ENCODE measurements at places on chromosomes 2 and 18.

DNA sequence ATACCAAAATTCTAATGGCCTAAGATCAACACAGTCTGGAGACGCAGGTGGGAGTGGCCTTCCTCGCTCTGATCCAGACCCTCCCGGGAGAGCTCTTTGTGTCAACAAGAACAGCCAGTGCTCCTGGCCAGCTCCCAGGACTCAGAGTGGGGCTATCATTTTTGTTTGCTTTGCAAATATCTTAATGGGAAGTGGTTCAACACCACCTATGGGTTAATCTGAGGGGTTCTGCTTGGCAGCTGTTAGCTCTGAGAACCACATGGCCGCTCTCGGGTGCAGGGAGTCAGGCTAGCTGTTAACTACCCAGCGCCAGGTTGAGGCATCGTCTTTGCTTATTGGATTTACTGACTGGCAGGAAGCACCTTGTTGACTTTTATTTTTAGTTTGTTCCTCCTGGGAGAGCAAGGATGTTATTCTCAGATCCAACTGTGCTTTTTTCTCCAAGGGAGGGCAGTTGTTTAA, 184.8 kb upstream of the SP5 start:
- peak; percentile 87 for DNase-seq

DNA sequence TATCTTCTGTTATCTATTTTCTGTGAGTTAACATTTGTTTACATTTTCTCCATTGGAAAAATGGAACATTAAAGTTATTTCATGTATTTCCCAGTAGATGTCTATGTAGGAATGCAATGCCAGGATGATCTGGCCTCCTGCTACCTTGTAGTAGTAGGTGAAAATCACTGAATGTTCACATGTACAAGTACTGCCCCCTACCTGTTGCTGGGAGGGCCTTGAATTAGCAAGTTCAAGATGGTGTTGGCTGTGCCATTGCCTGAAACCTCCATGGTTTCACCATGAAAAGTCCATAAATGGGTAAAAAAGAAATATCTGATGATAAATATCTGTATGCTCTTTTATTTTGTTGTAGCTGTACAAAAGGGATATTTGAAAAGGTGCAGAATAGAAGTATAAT, 30.7 kb downstream of the XRCC5 start:
- DNase-seq = no peak

- DNase-seq = no peak
These were observed 245.6 kb upstream of the RASGRP3 start for GRCh38 chr2:33230842-33231241.

- no peak for DNase-seq
These were observed 2.2 kb downstream of the KIAA1328 start for GRCh38 chr18:36831139-36831538.

- DNase-seq = no peak
These were observed 427.8 kb upstream of the MYT1L start for GRCh38 chr2:2758793-2759367.

GRCh38 chr2:165112133-165112573, 91.7 kb downstream of the SCN3A start:
- DNase-seq = no peak

GRCh38 chr2:98948956-98949739, 13.1 kb upstream of the CRACDL start:
- DNase-seq = no peak

GRCh38 chr2:186717320-186718007, 23.6 kb downstream of the FAM171B start:
- DNase-seq = peak; percentile 71

DNA sequence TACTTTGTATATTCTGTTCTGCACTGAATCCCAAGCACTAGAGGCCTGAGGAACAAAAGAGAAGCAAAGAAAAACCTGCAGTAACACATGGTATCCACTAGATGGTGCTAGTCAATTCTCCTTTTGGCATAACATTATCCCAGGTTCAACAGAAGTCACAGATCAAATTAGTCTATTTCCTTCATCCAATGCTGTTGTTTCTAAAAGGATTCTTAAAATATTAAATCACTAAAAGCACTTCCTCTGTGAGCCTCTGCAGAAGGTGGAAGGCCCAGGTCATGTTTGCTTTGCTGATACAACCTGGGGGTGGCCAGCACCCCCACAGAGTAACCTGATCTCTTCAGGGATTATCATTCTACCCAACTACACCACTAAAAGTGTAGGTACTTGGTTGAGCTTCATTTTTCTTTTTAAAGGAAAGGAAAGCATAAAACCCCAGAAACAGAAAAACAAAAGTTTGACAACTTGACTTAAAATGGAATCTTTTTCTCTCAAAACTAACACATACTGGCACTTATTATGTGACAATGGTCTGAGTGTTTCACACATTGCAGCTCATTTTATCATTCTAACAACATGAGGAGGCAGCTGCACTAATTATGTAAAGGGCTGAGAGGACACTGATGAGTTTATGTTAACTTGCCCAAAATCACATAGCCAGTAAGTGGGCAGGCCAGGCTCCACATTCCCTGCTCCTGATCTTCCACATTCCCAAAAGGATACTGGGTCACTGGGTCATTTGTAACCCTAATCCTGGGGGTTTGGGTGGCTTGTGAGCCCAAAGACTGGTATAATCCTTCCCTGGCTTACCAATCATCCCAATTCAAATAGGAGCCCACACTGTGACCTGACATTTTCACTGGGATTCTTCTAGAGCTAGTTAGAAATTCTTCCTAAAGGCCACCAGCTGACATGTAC, 66.8 kb upstream of the DNER start:
- peak; percentile 53 for DNase-seq

GRCh38 chr18:8741117-8741516, 35.8 kb downstream of the MTCL1 start:
- no peak for DNase-seq

GRCh38 chr18:52750995-52751394, 411.0 kb downstream of the DCC start:
- DNase-seq = no peak

DNA sequence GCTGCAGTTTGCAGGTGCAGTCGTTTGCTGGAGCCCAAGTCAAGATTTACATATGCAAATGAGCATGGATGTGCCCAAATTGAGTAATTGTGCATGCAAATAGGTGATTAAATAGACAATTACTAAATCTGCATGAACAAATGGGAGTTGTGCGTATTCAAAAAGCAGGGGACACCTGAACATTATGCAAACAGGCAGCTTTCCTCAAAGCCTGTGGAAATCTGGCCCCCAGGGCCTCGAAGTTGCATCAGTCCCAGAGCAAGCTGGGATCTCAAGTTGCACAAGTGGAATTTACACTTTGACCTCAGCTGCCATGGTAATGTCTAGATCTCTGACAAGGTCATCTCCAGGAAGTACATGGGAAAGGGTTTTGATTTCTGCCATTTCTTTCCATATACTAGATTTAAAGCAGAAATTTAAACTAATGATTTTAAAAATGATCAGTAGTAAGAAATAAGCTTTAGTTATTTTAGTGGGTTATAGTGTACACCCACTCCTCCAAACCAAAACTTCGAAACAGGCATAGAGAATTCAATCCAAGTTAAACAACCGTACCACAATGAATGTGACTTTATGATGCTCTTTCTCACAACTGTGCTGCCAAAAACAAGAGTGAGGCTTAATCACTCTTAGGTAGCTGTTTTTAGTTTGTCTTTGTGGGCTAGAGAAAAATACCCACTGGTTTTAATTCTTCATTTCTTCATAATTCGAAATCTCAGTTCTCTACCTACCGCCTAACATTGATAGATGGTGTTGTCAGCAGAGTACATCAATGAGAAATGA, 110.7 kb downstream of the RND3 start:
- no peak for DNase-seq

DNA sequence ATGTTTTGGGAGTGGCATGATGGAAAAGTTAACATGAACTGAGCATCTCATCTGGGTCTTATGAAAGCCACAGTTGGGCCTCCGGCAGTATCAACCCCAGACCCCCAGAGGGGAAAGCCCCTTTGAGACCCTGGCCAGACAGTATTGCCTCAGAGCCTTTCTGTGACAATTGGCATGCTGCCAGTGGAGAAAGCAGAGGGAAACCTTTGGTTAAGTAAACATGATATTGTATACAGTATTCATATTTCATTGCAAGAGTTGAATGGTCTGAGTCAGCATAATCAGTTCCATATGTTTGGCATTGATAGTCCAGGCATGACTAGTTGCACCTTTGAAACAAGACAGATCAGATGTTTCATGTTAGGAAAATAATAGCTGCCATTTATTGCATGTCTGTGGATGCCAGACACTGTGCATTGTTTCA, 20.0 kb downstream of the MERTK start:
- no peak for DNase-seq

GRCh38 chr2:212854771-212855170, 296.6 kb downstream of the IKZF2 start:
- no peak for DNase-seq

GRCh38 chr18:61569176-61569892, 236.1 kb downstream of the CDH20 start:
- no peak for DNase-seq

DNA sequence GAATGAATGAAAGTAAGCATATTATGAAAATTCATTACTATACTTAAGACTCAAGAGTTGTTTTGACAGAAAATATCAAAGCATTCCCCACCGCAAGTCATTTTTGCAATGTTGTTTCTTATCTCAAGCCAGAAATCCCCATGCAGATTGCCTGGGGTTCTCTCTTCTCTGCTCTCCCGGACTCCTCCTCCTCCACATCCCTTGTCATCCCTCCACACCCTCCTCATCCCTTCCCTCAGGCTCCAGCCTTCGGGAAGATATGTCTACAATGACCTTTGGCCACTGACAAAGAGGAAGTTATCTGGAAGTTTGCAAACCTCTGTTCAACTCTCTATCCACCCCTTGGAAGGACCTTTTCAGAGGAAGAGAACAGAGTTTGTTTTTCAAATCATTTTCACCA, 11.9 kb downstream of the TFCP2L1 start:
- no peak for DNase-seq

- no peak for DNase-seq
These were observed 170.5 kb downstream of the FTCDNL1 start for GRCh38 chr2:199680482-199680881.

DNA sequence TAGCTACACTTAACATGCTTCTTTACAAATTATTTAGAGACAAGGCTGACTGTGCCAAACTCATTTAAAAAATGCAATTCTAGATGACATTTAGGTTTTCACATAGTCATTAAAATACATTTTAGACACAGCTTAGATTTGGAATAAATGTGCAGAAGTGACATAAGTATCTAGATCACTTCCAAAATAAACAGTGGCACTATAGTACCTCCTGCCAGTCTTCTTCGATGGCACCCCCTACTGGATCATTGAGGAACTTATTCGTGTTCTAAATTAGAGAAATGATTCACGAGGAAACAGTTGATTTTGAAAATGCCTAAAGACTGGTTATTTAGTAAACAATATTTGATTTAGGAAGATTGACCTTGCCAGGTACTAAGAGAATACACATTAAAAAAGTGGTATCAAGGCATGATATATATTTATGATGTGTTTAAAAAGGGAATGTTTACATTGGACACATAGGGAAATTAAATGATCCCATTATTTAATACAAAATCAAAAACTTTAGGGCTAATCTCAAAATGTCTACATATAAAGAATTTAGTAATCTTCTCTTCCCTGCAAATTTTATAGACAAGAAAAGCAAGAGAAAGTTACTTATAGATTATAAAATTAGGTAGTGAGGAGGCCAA, 323.9 kb downstream of the XIRP2 start:
- peak; percentile 17 for DNase-seq

GRCh38 chr2:113167962-113168340, 5.8 kb upstream of the PSD4 start:
- DNase-seq = no peak

- DNase-seq = no peak
These were observed 105.2 kb downstream of the CCDC85A start for GRCh38 chr2:56288838-56289580.

DNA sequence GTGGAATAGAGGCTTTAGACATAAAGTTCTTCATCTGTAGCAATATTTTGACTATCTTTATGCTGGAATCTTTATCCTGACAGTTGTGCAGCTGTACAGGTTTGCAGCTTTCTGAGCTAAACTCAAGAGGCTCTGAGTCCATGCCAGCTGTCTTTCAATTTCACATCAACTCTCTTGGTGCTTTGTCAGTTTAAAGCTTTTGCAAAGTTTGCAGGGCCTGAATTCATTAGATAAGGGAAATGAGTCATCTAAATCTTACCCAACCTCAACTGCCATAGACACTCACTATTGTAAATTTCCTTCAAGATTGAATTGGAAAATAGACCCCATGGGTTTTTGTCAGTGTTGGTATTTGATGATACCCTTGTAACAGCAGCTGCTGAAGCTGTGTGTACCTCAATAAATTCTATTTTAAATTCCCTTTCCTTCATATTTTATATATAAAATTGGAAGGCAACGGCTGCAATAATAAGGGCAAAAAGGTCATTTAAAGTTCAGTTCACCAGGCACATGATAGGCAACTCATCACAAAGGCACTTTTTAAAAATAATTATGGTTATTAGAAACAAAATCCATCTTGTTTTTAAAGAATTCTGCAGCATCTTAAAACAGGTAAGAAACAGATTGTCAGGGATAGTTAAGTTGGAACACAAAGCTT, 169.9 kb upstream of the SLC39A10 start:
- DNase-seq = no peak

- DNase-seq = peak; percentile 69
These were observed 10.5 kb downstream of the CCDC93 start for GRCh38 chr2:118003396-118003824.

- DNase-seq = no peak
These were observed 480.0 kb upstream of the SYT4 start for GRCh38 chr18:43757273-43757672.

DNA sequence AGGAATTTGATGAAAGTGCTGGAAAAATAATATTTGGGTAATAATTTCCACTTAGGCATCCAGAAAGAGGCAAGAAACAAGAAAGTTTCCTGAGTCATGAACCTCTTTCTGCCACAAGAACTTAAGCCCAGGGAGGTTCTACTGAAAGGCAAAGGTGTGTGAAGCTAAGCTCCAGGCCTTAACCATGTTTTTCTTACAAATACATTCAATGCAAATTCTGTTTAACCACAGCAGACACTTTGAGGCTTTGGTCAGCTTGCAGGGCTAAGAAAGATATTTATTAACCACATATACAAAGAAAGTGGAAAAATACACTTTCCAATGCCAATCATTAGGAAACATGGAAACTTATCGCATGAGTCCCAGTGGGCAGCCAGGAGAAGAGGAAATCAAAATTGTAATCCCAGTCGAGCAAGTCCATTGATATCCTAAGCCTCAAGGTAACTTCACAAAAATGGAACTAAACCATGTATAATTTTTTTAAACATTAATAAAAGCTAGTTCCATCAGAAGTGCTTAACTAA, 68.3 kb downstream of the PIEZO2 start:
- no peak for DNase-seq

- no peak for DNase-seq
These were observed 4.9 kb downstream of the LTBP1 start for GRCh38 chr2:32951672-32952071.

- no peak for DNase-seq
These were observed 441.8 kb downstream of the SETBP1 start for GRCh38 chr18:45122506-45122905.

All from NCI-H2227 treated with DMSO at 0.1 percent for 48 hours (cell line).